ENCODE measurements at places on chromosomes 7 and 10.

DNA sequence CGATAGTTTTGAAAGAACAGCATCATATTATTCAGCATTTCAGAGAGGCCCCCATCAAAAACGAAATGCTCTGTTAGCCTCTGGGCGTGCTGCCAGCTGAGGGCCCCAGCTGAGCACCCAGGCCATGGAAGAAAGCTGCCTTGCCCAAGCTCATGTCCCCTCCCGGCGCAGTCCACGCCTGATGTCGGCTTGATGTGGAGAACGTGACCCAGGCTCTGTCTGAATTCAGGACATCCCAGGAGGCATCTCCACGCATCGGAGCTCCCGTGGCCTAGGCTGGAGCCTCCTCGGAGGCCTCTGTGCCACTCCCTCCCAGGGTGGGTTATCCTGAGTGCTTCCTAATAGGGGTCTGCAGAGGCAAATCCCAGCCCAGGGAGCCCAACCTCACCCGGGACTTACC is 218.3 kb upstream of the AKR1E2 start:
- DNase-seq: no peak

- no peak for DNase-seq
Observed at GRCh38 chr7:125529249-125529648, 599.6 kb upstream of the POT1 start.

GRCh38 chr7:108109221-108109908 is 20.8 kb downstream of the LAMB4 start:
- no peak for DNase-seq

GRCh38 chr10:103578782-103579382 is 85.4 kb downstream of the NEURL1 start:
- no peak for DNase-seq

GRCh38 chr10:28592953-28593352 is 60.0 kb downstream of the WAC start:
- no peak for DNase-seq

DNA sequence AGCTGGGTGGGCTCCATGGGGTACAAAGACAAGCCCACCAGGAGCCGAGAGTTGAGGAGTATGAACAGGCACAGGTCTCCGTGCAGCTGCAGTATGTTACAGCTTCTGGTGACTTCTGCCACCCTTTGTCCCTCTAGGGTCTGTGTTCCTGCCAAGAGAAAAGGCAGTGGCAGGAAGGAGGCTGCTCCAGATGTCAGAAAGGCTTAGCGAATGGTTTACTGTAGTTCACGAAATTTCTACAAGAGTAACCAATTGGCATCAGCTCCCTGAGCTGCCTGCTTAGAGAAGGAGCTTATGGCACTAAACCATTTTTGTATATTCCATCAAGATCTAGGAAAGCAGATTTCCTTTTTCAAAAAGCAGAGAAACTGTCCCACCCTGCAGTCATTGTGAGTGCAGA is 48.2 kb upstream of the TMEM72 start:
- no peak for DNase-seq

- no peak for DNase-seq
Observed at GRCh38 chr7:44631458-44632115, 25.2 kb downstream of the OGDH start.

DNA sequence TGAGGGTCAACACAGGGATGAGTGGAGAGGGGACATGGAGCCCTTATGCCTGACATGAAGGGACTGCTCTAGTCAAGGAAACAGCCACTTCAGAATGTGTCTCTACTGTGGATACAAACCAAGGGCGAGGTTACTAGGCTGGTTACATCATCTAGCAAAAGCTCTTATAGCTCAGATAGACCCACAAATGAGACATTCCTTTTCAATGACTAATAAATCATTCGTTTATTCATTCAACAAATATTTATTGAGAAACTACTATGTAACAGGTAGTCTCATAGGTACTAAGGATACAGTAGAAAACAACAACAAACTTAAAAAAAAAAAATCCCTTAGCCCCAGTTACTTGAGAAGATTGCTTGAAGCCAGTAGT is 219.5 kb downstream of the KIAA1217 start:
- DNase-seq: no peak

DNA sequence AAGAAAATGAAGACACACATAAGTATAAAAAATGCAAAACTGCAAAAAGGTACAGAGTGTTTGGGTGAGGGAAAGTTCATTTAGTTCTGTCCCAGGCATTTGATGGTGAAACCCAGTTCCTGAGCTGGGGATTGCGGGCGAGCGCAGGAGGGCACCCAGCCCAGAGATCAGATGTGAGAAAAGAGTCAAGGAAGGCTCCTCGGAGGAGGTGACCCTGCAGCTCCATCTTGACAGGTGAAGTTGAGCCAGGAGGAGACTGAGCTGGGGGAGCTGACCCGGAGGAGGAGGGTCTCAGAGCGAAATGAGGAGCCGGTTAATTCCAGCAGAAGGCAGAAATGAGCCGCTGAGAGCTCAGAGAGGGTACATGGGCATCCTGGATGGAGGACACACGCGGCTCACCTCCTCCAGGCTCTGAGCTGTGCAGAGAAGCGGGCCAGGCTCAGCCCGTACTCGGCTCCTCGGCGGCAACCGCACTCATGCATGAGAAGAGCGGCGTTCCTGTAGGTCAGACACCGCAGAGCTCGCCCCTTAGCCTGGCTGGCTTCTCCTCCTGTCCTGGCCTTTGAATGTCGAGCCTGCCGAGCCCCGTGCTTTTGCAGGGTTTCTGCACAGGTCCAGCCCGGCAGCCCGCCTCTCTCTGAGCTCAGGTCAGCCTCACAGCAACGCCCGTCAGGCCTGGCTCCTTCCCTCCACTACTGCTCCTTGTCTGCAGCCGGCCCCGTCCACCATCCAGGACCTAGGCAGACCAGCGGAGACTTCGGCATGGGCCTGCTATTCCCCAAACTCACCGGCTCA is 9.5 kb upstream of the RAMP3 start:
- no peak for DNase-seq

DNA sequence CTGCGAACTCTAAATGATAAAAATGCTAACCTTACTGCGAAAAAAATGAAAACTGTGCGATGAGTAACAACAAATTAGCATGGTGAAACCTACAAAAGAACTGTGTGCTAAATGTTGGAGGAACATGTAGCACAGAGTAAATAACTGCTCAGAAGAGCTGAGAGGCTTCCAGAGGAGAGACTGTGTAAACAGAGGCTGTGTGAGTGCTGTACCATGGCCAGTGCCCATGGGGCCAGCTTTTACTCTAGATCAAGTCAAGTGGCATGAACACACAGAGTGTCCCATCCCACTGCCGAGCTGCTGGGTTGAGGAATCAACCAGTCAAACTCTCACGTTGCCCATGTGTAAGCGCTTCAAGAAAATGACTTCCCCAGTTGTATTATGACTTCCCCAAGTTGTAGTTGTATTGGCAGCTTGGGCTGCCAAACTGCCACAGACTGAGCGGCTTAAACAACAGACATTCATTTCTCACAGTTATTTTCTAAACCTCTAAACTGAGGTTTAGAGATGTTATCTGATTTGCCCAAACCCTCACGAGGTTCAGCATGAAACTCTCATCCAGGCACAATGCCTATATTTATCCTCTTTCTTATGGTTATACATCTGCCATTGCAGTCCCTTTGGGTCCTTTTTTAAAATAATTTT is 270.7 kb downstream of the ABCA13 start:
- no peak for DNase-seq

- DNase-seq: no peak
Observed at GRCh38 chr10:6221192-6221940, 18.6 kb downstream of the PFKFB3 start.

- DNase-seq: no peak
Observed at GRCh38 chr10:96889415-96890171, 57.5 kb downstream of the LCOR start.

DNA sequence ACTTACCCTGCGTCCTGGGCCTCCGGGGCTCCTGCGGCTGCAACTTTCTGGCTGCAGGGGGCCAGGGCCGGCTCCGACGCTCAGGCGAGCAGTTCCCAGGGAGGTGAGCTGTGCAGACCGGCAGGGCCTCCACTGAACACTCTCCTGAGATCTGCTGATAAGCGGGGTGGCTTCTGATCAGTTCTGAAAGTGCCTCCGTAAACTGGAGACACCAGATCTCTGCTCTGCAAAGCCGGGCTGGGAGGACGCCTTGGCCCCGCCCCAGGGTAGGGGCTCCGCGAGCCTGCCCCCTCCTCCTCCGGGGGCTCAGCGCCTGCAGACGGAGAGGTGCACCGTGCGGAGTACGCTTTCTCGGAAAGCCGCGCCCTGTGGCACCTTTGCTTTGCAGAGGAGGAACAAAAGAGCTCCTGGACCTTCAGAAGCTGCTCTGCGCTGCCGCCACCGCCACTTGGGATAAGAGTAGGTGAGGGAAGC is 141.3 kb upstream of the VKORC1L1 start:
- DNase-seq: no peak

DNA sequence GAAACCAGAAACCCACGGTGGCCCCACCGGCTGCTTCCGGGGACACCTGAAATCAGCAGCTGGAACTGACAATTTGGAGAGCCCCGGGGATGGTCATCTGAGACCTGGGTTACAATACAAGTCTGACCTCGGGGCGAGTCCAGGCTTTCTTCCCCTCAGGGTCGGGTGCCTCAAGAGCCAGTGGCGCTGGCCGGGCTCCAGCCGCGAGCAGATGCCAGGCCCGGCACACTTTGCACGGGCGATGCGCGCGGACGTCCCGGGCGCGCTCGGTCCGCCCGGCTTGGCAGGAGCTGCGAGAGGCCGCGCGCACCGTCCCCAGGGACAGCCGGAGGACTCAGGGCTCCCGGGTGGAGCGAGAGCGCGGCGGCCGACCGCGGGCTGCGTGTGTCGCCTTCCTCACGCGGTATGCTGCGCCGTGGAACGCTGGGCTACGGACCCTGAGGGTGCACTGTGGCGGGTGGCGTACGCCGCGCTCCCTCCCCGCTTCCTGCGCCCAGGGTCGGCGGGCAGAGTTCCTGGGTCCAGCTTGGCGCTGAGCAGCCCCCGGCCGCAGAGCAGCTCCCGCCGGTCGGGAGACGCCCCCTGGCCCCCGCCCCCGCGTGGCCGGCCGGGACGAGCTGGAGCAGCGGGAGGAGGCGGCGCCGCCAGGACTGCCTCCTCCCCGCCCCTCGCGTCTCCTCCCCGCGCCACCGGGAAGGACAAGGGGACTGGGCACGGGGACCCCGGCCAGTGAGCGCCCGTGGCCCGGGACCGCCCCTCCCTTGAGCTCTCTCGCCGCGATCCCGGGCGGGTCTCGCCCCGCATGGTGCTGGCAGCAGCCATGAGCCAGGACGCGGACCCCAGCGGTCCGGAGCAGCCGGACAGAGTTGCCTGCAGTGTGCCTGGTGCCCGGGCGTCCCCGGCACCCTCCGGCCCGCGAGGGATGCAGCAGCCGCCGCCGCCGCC is at the start of gene RBM20:
TSS of gene RBM20 (plus strand) at position 684 of the 945 bp plus-strand sequence. CDS start at position 803, 119 bp downstream.
- DNase-seq: peak; percentile 24

DNA sequence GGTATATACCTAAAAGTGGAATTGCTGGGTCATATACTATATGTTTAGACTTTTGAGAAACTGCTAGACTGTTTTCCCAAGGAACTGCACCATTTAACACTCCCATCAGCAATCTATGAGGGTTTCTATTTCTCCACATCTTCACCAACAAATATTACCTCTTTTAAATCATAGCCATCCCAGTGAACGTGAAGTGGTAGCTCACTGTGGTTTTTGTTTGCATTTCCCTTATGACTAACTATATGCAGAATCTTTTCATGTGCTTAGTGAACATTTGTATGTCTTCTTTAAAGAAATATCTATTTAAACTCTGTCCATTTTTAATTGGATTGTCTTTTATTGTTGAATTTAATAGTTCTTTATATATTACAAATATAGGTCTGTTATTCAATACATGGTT is 115.8 kb upstream of the SEC61G start:
- no peak for DNase-seq

DNA sequence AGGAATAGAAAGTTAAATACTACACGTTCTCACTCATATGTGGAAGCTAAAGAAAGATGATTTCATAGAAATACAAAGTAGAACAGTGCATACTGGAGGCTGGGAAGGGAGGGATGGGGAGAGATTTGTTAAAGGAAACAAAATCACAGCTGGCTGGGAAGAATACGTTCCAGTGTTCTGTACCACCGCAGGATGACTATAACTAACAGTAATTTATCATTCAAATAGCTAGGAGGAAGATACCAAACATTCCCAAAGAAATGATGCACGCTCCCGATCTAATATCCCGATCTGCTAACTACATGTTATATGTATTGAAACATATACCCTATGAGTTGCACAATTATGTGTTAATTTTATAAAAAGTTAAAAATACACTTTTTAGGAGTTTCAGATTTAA is 162.3 kb downstream of the ZMYND11 start:
- no peak for DNase-seq

DNA sequence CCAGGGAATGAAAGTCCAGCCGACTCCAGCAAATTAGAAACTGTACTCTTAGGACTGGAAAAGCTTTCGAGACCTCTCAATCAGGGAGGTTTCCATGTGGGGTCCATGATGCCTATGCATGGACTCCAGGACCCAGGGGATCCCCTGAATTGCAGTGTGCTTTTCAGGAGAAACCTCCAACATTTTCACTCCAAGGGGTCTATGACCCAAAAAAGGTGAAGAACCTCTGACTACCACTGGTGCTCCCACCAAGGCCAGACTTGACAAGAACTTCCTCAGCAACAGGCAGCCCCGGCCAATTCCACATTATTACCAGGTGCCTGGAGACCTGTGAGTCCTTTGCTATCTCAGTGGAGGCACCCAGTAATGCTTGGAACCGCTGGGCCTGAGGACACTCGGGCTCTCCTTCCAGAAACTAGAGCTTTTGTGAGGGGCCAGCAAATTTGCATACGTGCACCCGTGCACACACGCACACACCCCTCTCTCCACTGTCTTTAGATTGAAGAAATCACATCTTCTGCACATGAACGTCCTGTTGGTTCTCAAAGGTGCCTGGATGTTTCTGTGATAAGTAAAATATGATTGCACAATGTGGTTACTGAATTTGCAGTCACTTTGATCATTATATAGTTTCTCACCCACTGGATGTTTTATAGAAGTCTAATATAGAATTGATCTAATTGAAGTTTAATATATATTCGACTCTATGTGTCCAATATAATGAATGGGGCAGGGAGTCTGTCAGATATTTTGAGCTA is 54.7 kb downstream of the SYPL1 start:
- no peak for DNase-seq

GRCh38 chr7:7720750-7721621 is 2.6 kb upstream of the RPA3 start:
- no peak for DNase-seq

- no peak for DNase-seq
Observed at GRCh38 chr7:108104324-108104723, 25.8 kb downstream of the LAMB4 start.

DNA sequence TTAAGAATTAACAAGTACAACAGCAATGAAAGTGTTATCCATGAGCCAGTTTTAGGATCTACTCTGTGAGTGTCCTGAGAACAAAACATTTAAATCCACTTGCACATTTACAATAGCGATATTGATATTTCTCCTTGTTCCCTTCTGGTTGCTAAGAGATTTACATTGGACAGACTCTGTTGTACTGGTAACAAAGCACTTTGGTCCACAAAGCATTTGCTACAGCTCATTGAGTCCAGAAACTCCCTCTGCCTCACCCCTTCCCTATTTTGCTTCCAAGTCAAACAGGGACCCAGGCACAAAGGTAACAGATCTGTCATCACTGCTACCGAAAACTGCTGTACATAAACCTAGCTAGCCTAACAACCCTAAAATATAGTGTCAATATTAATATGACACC is 2.1 kb downstream of the ANK3 start:
- no peak for DNase-seq

GRCh38 chr10:117591043-117591442 is 48.5 kb downstream of the EMX2 start:
- DNase-seq: no peak

Data from activated naive CD4-positive, alpha-beta T cell treated with anti-CD3 and anti-CD28 coated beads, Interleukin-2, amount 50 U/mL, for 72 hours (primary cell).